Activated CD8-positive, alpha-beta T cell treated with anti-CD3 and anti-CD28 coated beads, Interleukin-2, amount 10 ng/mL, durations not matched to agents 7 days and 5 days (primary cell): ENCODE measurements at places on chromosomes 7 and 10.
A peak's percentile ranks its signal among the peaks of the same experiment; 100 is the strongest.

DNA sequence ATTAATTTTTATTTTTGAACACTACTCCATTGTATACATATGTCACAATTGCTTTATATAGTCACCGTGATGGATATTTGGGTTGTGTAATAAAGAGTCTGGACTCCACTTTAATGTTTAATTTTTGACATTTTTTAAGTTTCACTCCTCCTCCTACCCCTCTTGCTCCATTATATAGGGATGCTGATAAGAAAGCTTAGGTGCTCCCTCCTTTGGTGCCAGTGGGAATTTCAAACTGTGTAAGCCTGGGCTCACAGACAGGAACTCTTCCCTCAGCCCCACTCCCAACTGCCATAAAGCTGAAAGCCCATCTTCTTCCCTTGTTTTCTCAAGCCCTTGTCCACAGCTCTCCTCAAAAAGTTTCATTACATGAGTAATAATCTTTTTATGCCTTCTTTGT lies 47.6 kb downstream of the TWIST1 start:
- DNase-seq: no peak

GRCh38 chr7:45163692-45164052 lies 6.1 kb downstream of the RAMP3 start:
- no peak for DNase-seq

GRCh38 chr7:128743112-128743772 lies 4.1 kb downstream of the CALU start:
- DNase-seq: no peak

GRCh38 chr10:33886299-33886698 lies 551.8 kb upstream of the NRP1 start:
- no peak for DNase-seq

- no peak for DNase-seq
Measured at GRCh38 chr7:5295039-5296014, 12.6 kb downstream of the SLC29A4 start.

DNA sequence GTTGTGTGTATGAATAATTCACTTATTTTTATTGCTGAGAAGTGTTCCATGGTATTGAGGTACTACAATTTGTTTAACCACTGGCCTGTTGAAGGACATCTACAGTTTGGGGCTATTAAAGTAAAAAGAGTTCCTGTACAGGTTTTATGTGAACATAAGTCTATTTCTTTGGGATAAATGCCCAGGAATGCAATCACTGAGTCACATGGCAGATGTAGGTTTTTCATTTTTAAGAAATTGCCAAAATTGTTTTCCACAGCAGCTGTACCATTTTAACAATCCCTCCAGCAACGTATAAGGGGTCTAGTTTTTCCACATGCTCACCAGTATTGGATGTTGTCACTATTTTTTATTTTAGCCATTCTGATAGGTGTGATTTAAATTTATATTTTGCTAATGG lies 243.9 kb downstream of the TNS3 start:
- DNase-seq: no peak

- DNase-seq: no peak
Measured at GRCh38 chr10:96614515-96614914, 27.7 kb upstream of the TM9SF3 start.

DNA sequence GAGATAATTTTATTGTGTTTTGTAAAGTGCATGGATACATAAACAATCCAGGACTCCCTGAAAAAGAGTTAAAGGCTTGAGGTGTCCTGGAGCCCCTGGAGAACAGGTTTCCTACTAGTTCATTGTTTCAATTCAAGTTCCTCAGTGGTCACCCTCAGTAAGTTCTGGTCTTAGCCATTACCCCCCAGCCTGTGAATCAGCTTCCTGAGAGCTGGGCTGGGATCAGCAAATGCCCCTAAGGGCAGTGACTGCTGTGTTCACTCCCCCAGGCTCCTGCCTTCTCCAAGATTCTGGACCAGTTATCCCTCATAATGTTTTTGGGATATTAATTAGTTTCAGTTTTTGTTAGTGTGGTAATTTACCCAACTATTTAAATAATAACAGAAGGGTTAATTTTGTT lies 151.6 kb upstream of the PRSS58 start:
- DNase-seq: no peak

DNA sequence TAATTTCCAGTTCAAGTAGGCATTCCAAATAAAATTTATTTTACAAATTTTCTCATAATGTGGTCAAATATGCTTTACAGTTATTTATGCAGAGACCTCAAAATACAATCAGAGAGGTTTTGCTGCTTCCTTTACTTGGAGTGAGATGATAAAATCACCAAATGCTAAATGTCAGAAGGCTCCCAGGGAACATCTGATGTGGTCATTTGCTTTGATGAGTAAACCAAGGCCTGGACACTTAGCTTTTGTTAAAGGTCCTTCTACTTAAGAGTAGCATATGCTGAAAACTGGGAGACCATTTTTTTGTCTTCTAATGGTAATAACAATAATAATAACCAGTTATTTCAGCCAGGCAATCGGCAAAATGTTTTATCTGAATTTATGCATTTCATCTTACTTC lies 60.6 kb upstream of the AKR1E2 start:
- no peak for DNase-seq

DNA sequence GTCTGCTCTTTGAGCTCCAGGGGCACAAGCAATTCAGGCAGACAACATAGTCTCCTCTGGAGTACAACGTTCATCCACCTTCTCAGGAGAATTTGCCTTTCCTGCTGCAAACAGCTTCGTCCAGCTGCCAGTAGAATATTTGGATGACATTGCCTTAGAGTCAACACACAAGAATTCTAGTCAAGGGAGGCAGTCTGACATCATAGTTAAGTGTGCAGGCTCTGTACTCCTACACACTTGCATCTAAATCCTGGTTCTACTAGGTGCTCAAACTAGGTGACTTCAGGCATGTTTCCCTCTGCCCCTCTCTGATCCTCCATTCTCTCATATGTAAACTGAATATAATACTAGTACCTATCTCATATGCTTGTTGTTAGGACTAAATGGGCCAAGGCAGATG lies 314.8 kb downstream of the HPSE2 start:
- no peak for DNase-seq

DNA sequence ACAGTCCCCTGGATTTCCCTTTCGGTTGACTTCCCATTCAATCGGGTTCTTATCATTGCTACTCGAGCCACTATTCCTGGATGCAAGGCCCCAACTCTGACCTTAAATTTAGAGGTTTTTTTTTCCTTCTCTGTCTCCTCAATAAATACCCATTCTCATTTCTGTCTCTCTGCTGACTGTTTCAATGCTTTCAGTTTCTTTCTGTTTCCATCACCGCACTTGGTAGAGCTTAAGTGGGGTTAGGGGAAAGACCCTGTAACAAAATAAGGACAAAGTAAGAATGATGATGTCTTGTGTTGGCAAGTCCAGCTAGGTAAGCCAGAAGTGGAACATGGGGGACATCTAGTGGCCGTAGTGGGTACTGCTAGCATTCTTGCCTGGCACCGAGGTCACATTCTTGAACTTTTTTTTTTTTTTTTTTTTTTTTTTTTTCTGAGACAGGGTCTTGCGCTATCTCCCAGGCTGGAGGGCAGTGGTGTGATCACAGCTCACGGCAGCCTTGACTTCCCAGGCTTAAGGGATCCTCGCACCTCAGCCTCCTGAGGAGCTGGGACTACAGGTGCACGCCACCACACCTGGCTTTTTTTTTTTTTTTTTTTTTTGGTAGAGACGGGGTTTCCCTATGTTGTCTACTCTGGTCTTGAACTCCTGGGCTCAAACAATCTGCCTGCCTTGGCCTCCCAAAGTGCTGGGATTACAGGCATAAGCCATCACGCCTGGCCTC lies 40.3 kb downstream of the ZC3HC1 start:
- peak; percentile 91 for DNase-seq

- no peak for DNase-seq
Measured at GRCh38 chr10:44478876-44479705, 94.2 kb upstream of the CXCL12 start.

GRCh38 chr7:91050677-91051076 lies 213.6 kb upstream of the FZD1 start:
- no peak for DNase-seq

DNA sequence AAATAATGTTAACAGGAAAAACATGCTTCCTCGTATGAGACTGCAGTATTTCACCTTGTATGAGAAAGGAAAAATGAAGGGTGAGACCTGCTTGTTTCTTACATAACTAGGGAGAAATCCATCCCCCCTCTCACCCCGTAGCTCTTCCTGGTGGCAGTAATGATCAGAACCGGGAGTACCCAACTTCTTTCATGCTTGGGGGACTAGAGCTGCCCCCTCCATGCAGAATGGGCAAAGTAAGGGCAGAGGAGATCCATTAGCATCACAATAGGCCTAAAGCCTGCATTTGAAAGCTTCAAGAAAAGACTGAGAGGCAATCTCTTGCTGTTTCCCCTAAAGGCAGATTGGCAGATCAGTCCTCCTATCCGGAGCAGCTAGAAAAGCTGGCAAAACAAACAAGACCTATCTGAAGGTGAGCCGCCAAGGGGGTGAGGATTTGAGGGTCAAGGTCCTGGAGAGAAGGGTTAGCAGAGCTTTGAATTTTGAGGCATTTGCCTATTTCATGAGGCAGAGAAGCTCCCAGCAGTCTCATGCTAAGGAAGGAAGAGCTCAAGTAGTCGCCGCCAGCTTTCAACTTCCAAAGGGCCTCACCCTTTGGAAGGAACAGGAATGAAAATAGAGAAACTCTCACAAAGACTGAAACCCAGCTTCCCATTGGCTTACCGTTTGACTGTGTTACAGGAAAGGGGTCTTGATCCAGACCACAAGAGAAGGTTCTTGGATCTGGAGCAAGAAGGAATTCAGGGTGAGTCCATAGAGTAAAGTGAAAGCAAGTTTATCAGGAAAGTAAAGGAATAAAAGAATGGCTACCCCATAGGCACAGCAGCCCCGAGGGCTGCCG lies 36.2 kb downstream of the BAG3 start:
- DNase-seq: no peak

DNA sequence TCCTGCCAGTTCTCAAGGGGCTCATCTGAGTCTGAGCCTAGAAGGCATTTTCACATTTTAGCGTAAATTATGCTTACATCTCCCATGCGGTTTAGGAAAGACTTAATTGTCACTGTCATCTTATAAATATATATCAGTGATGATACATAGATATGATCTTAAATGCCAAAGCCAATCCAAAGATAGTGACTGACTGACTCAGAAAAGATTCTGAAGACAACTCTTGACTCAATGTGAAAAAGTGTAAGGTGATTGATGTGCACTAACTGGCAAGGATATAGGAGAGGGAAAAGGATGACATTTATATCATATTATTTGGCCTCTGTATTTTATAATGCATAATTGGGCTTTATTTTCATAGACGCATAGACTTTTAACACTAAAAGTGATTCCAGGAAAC lies 84.9 kb upstream of the LRRN3 start:
- no peak for DNase-seq

DNA sequence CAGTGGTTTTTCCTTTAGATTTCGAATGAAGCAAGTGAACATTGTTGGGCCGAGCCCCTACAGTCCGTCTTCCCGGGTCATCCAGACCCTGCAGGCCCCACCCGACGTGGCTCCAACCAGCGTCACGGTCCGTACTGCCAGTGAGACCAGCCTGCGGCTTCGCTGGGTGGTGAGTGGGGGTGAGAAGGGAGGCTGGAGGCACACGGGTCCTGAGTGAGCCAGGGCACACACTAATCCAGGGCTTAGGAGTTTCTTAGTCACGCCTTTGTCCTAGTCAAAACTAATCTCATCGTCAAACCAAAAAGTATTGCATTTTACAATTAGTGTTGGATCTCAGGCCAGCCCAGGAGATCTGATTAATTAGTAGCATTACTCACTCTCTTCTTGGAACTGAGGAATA lies 568.8 kb upstream of the FOXK1 start:
- no peak for DNase-seq

- no peak for DNase-seq
Measured at GRCh38 chr10:133420579-133420978, 3.8 kb downstream of the SPRN start.

DNA sequence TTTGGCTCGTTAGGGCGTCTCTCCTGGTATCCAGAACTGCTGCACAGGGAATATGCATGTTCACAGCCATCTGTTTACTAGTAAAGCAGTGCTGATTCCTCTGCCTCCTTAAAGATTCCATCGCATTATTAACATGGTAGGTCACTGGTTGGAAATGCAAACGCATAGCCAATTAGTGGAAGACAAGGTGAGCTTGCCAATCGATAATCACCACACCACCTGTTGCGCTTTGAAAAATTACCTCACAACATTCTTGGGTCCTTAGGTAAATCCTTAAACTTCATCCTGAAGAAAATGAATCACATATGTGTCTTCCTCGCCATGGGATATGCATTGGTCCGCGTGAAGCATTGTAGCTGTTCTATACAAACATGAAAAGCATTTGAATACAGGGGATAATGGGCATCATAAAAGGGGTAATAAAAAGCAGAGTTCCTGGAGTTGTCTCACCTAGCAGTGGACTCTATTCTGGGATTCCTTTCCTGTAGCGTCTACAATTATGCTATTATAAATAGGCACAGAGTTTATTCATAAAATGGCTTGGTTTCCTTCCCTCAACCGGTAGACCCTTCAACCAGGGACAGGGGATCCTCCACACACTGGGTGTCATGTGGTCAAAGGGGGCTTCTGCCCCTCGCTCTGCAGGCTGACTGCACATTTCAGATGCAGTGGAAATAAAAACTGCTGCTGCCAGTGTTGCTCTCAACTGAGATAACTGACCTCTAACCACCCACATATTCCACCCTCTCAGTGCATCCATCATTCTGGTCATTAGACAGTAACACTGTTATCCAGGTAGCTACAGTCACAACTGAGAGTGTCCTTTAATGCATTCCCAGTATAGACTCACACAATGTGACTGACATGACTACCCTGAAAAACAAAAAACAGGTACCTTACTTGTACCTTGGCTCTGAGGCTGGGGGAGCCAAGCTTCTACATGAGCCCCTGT lies 389.2 kb upstream of the NFE2L3 start:
- no peak for DNase-seq
